NK-92 treated with Interleukin-12 subunit alpha and Interleukin-12 subunit beta, amount 100 ng/mL, for 24 hours (cell line): ENCODE measurements at places on chromosomes 6 and 20.

- peak; percentile 11 for DNase-seq
Measured at GRCh38 chr6:31083742-31084354, 28.5 kb downstream of the C6orf15 start.

DNA sequence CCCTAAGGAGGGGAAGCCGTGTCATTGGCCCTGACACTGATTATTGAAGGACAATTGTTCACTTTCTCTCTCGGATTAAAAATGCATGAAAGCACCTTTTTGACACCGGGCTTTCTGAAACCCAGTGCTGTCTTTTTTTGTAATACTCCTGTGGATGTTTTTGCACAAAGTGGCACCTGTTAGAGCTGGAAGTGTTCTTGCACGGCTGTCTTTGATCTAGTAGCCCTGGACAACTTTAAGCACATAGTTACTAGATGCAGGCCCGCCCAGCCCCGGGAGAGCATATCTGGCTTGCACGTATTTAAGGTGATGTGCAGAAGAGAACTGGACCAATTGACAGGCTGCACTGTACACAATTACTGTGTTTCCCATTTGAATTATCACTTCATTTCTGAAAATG lies 72.6 kb downstream of the ARID1B start:
- DNase-seq, result no peak

DNA sequence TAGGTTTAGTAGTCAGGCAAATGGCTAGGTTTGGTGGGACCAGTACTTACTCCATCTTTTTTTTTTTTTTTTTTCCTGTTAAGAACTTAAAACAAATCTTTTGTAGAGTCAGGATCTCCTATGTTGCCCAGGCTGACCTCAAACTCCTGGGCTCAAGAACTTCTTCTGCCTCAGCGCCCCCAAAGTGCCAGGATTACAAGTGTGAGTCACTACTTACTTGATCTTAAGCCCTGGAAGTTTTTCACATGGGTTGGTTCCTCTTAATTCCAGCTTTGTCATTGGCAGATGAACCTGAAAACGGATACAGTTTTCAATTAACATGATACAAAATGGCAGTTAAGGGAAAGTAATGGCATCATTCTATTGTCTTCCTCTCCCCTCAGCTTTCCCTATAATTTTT lies 179.4 kb upstream of the JAG1 start:
- no peak for DNase-seq

DNA sequence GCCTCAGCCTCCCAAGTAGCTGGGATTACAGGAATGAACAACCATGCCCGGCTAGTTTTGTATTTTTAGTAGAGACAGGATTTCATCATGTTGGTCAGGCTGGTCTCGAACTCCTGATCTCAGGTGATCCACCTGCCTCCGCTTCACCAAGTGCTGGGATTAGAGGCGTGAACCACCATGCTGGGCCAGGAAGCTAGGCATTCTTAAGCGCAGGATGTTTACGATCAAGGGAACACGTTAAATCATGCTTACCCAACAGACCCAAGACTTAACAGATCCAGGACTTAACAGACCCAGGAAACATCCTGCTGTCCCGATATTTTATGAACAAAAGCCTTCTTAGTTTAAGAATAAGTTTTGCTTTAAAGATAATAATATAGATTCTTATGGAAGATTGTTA lies 9.1 kb downstream of the PTGIS start:
- DNase-seq, result no peak

DNA sequence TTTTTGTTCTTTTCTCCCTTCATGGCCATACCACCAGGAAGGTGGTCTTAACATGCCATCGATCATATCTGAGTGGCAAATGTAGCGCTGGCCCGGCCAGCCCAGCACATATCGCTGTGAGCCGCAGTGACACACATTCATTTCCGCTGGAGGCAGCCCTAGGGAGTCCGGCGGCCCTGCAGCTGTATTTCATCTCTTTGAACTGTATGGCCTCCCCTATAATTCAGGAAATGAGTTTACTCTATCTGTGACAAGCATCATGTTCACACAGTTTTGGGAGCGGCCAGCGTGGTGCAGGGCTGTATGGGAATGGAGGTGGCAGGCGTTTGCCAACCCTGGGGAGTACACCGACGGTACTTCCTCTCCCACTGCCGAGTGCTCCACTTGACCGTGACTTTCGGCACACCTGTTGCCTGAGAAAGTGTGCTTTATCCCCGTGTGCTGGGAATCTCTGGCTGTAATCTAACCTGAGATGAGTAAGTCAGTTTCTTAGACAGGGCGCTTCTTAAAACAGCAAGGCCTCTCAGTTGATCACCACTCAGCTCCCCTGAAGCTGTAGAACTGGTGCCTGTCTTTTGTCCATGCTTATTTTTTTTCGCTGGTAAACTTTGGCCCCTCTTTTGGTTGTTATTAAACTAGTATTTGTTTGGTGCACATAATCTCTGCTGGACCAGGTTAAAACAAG lies 257.1 kb upstream of the TAB2 start:
- DNase-seq, result no peak

DNA sequence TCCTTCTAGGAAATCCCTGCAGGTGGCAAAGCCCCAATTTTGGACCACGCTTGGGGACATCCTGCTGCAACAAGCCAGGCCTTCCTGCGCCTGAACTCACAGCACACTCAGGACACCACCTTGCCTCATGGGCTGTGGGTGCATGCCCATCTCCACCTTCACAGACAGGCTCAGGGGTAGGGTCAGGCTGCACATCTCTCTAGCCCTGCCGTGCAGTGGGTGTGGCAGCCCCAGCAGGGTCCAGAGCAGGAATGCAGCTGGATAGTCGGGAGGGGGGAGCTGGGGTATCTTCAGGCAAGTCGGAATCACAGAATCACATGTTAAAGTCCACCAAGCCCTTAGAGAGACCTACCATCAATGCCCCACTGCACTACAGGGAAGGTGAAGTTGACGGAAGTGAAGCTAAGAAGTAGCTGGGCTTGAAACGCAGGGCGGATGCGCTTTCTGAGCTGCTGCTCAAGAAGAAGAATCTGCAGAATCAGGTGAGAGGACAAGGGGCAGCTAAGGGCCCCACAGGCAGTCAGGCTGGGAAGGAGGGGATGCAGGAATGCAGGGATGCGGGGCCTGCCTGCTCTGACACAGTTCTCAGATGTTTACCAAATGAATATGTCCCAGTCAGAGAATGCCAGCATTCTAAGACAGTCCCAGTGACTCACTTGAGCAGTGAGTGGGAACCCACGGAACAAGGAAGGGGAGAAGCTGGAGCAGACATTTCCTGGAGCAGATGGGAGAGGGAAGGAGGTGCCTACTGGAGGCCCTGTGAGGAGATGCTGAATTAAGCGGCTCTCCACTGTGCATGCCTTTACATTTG lies 11.3 kb downstream of the SERPINB6 start:
- DNase-seq, result no peak

GRCh38 chr6:161393839-161394364 lies 120.0 kb upstream of the AGPAT4 start:
- DNase-seq, result peak; percentile 55

DNA sequence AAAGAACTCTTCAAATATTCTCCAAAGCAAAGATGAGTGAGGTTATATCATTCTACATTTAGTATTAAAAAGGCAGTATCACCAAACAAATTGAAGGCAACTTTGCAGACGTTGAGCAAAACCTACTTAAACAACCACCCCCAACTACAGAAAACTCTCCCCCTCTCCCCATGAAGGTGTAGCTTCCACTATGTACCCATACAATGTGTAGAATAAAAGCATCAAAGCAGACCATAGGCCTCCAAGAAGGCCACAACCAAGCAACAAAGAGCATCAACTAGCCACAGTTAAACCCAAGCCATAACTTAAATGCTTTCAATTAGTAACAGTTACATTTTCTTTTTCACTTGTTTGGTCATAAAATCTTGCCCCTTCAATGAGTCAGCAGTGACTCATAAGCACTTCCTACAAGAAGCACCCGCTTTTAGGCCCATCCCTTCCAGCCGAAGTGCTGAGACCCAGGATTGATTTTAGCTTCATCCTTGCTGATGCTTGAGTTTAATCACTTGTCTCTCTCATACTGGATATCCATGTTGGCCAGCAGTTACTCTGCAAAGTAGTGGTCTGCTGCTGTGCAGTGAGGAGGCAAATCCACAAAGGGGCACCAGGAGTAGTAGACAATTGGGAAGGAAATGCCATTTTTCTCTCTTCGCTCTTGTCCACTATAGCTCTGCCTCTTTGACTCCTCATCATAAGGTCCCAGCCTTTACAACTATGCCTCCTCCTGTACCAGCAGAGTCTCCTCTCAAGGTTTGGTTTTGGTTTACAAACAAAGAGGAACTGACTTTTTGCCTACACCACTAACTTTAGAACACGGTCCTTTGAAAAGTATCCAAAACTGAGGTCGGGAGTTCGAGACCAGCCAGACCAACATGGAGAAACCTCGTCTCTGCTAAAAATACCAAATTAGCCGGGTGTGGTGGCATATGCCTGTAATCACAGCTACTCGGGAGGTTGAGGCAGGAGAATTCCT lies 8.4 kb upstream of the NUP153 start:
- DNase-seq, result peak; percentile 33

- no peak for DNase-seq
Measured at GRCh38 chr6:36744304-36744673, 46.7 kb downstream of the RAB44 start.

GRCh38 chr6:42177514-42178364 lies 4.6 kb downstream of the GUCA1A start:
- DNase-seq, result no peak

DNA sequence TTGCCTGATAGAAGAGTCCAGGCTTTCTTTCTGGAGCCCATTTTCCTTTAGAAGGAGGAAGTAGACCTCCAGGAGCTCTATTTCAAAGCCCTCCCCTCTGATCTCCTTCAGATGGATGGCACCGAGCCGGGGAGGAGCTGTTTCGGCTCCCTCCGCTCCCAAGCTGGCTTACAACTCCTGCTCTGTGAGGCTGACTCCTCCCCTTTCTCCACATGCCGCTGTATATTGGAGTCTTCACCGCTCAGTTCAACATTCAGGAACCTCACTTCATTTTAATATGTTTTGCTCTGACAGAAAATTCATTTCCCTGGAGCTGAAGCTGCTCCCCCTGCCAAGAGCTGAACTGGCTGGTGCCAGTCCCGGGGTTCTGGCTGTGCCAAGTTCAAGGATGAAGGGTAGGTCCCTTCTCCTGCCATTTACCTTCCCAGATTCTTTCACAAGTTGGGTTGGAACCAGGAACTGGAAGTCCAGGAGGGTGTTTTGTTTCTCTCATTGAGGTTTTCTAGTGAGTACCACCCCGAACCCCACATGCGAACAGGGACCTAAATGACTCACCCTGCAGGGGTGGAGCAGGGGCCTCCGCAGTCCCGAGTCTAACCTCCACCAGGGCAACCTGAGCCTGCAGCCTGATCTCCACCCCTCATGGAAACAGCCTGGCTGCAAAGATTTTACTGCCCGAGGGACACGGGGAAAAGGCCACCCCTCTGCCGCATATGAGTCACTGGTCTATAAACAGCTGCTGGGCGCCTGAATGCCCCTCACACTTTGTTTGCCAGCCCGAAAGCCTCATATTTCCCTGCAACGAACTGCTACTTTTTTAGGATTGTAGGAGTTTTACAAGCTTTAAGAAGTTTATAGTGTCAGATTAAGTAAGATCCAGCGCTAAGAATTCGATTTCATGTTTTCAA lies 68.6 kb upstream of the FOXA2 start:
- DNase-seq, result no peak

DNA sequence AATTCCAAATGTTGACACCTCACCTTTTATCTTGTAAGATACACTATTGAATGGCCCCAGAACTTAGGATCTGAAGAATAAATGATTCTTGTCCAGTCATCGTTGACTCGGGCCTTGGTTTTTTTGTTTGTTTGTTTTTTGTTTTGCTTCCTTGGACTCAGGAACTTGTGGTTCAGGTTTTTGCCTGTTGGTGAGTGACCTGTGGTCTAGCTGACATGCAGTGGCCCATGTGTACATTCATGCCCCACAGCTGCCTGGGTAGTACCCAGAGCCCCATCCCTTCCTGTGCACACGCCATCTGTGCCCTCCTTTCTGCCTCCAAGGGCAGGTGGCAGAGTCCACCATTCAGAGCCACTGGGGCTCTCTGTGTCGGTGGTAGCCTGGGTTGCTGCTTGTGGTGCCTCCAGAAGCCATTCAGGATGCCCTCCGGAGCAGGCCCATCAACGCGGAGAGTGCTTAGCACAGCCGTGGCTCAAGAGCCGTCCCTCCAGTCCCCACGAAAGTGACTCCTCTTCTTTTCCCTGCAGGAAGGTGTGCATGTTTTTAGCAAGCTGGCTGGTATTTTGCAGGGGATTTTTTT lies 85.9 kb downstream of the SYNJ2 start:
- DNase-seq, result no peak

DNA sequence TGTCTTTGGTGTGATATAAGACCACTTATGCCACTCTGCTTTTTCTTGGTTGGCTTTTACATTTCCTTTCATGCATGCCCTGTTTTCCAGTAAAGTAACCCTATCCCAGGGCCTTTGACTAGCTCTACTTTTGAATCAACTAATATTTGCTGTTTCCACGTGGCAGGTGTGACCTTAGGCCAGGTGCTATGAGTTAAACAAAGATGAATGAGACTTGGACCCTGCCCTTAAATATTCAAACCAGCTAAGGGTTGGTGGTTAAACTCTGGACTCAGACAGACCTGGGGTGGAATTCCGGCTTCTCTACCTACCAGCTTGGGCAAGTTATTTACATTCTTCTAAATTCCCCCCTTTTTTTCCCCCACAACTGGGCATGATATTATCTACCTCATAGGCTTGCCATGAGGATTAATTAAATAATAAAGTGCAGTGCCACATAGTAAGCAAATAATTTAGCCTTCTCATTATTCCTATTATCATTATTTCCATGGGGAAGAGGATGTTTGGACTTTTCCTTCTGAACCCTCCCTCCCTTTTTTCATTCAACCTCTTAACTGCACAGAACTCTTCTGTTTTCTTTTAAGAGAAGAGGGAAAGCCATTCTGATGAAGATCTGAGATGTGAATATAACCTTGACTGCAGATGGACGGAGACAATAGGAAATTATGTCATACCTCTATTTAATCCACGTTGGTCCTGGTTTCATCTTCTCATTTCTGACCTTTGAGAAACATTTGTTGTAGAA lies 143.6 kb upstream of the TNFAIP3 start:
- DNase-seq, result no peak

DNA sequence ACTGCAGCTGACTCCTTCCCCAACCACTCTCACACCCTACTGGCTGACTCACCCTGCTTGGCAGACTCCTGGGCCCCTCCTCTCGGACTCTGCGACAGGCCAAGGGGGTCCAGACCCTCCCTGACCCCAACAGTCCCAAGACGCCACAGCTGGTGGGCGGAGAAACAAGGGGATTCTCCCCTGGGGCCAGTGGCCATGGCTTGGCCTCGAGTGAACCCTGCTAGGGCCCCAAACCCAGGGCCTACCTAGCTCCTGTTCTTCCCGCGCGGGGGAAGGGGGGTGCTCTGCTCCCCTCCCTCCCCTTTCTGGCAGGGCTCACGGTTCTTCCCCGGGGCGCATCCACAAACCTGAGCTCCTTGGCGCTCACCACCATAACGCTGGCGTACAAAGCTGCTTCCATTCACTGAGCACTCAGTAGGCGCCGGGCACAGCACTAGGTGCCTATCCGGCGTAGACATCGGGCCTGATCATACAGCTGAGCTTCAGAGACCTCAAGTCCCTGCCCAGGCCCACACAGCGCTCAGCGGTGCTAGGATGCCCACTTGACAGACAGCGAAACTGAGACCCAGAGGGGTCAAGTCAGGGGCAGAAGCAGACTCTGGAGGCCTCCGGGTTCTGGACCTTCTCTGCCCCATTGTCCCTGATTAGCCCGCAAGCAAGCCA lies 597 bp downstream of the ADA start:
- DNase-seq, result no peak

GRCh38 chr6:106051226-106051625 lies 34.9 kb upstream of the PRDM1 start:
- DNase-seq, result no peak

- DNase-seq, result no peak
Measured at GRCh38 chr6:22970004-22970403, 400.6 kb downstream of the HDGFL1 start.
